ENCODE measurements at places on chromosomes 5 and 9. TPM values are rescaled to one million over a fixed set of nuclear protein-coding genes. Genes with fewer than 3 reads are reported as not detected.

The CDKN2B-AS1 gene
- polyA plus RNA-seq: not detected

The SLC46A2 gene
- 0.12 TPM for polyA plus RNA-seq

The ANKRD20A1 gene
- polyA plus RNA-seq: not detected

The FKTN gene
- polyA plus RNA-seq: 3.3 TPM

The HABP4 gene
- polyA plus RNA-seq: 36.6 TPM

The PAEP gene
- not detected for polyA plus RNA-seq

- no peak overlapping the region for H3K27ac ChIP-seq
- no peaks in the 10 kb centered on the region for H3K36me3 ChIP-seq
- no peak overlapping the region for H3K4me3 ChIP-seq
- H3K27me3 ChIP-seq: no peaks in the 10 kb centered on the region
- DNase-seq: no peak
These were observed 31.5 kb upstream of the ZFAND5 start for GRCh38 chr9:72396247-72397091.

DNA sequence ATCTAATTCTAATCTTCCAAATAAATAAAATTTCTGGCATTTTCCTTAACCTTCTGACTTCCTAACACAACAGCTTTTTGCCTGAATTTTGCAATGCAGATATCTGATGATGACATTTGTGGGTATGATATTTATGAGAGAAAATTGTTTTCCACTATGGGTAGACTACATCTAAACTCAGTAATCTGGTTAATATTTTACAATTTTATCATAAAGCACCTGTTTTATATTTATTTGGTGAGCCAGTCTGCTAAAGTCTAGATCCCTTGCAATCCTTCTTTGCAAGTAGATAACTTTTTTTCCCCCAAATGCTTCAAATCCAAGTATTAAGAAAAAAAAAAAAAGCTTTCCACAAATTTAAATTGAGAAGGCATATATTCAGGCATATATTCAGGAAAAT is 246.2 kb upstream of the DAB2 start:
- no peaks in the 10 kb centered on the region for H3K36me3 ChIP-seq
- H3K27me3 ChIP-seq: no peaks in the 10 kb centered on the region
- H3K4me1 ChIP-seq: no peaks in the 10 kb centered on the region
- DNase-seq: no peak
- no peak overlapping the region for H3K27ac ChIP-seq

DNA sequence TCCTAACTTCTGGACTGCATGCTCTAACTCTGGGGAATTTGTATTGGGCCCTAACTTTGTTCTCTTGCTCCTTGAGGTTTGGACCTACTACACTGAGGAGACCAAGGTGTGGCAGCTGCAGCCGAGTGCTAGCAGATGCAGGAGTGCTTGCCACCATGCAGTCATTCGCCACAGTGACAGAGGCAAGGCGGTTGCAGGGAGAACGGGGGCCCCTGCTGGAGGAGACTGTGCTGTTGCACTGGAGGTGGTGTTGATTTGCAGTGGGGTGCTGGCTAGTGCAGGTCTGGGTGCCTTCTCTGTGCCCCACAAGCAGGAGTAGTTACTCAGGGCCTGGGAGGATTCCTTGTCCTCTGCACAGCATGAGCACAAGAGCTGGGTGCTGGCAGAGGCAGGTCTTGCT is 22.4 kb upstream of the DIRAS2 start:
- H3K27me3 ChIP-seq: no peaks in the 10 kb centered on the region
- no peak for DNase-seq
- H3K4me3 ChIP-seq: no peak overlapping the region
- H3K4me1 ChIP-seq: no peaks in the 10 kb centered on the region

- no peak overlapping the region for H3K4me3 ChIP-seq
- H3K27ac ChIP-seq: no peak overlapping the region
- H3K4me1 ChIP-seq: no peaks in the 10 kb centered on the region
These were observed 22.9 kb upstream of the RALGPS1 start for GRCh38 chr9:126891676-126892075.

DNA sequence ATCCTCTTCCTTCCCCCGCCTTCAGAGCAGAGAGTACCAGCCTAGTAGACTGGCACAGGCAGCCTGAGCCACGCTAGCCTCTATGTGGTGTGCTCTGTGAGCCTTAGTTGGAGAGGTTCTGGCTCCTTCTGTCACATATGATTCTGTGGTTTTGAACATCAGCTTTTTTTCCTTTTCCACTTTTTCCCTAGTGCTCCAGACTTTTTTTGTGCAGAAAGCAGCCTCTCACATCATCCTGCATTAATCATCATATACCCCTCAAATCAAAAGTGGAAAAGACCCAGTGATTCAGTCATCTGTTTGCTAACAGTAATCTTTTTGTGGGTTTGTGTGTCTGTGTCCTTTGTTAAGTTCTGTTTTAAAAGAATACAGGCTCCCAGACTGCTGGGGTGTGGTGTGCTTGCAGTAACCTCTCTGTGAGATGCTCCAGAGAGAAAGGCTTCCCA is 663.9 kb upstream of the RGMB start:
- no peaks in the 10 kb centered on the region for H3K27me3 ChIP-seq
- H3K4me1 ChIP-seq: no peaks in the 10 kb centered on the region
- no peak overlapping the region for H3K27ac ChIP-seq
- no peaks in the 10 kb centered on the region for H3K36me3 ChIP-seq

DNA sequence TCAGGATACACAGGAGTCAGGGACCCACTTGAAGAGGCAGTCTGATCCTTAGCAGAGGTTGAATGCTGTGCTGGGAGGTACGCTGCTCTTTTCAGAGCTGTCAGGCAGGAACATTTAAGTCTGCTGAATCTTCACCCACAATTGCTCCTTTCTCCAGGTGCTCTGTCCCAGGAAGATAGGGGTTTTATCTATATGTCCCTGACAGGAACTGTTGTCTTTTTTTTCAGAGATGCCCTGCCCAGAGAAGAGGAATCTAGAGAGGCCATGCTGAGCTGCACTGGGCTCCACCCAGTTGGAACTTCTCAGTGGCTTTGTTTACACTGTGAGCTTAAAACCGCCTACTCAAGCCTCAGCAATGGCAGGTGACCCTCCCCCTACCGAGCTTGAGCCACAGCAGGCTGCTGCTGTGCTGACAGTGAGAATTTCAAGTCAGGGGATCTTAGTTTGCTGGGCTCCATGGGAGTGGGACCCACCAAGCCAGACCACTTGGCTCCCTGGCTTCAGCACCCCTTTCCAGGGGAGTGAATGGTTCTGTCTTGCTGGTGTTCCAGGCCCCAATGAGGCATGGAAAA is 169.0 kb downstream of the FBXL17 start:
- H3K4me1 ChIP-seq: no peaks in the 10 kb centered on the region
- no peaks in the 10 kb centered on the region for H3K27me3 ChIP-seq
- H3K36me3 ChIP-seq: no peaks in the 10 kb centered on the region
- no peak overlapping the region for H3K4me3 ChIP-seq
- no peak overlapping the region for H3K27ac ChIP-seq
- no peak for DNase-seq

GRCh38 chr9:89702401-89702800 is 97.6 kb downstream of the GADD45G start:
- no peak overlapping the region for H3K27ac ChIP-seq
- H3K27me3 ChIP-seq: no peaks in the 10 kb centered on the region
- H3K4me1 ChIP-seq: peaks cover 14% of the 10 kb centered on the region
- H3K4me3 ChIP-seq: no peak overlapping the region
- H3K36me3 ChIP-seq: no peaks in the 10 kb centered on the region

- no peak overlapping the region for H3K4me3 ChIP-seq
- H3K4me1 ChIP-seq: peaks cover 29% of the 10 kb centered on the region
- H3K36me3 ChIP-seq: peaks cover 5% of the 10 kb centered on the region
- no peak overlapping the region for H3K27ac ChIP-seq
- H3K27me3 ChIP-seq: no peaks in the 10 kb centered on the region
- DNase-seq: no peak
These were observed 31.7 kb downstream of the UGCG start for GRCh38 chr9:111928359-111928720.

DNA sequence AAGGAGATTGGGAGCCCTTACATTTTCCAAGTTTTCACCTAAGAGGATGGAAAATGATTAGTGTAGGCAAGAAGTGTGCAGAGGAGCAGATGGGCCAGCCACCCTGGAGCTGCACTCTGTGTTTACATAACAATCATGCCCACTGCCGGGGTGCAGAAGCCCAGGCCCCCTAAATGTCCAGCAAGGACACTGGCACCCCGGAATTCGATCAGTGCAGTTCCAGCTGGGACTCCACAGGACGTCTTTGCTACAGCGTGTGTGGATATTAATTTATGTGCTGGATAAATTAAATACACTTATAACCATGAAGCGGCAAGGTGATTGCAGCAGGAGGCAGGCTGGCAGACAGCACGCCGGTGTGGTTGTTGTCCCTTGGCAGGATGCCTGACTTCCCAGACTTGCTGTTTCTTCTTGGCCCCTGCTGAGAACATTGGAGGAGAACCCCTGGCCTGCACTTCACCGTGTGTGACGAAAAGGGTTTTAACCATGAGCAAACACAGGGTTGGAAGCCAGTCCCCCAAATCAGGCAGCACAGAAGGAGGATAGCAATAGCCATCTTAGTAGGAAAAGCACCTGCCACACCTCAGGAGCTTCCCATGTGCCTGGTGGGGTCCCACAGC is 73.7 kb downstream of the GADD45G start:
- DNase-seq: no peak
- H3K4me3 ChIP-seq: no peak overlapping the region
- no peaks in the 10 kb centered on the region for H3K36me3 ChIP-seq
- no peak overlapping the region for H3K27ac ChIP-seq
- no peaks in the 10 kb centered on the region for H3K4me1 ChIP-seq

DNA sequence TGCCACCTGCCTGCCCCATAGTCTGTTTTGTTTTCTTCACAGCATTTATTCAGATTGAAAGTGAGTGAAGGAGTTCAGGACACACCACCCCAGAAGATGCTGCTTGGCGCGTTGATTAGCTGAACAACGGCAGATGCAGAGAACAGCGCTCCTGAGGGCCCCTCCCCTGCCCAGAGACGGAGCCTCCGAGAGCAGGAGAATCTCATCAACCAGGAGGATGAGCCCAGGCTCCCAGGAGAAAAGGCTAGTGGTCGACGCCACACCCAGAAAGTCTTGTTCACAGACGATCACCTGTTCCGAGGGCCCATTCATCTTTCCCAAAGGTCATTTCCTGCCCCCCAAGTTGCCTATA is 180.4 kb upstream of the PPP1R26 start:
- no peak for DNase-seq
- H3K4me1 ChIP-seq: no peaks in the 10 kb centered on the region
- no peak overlapping the region for H3K4me3 ChIP-seq
- H3K27ac ChIP-seq: no peak overlapping the region

DNA sequence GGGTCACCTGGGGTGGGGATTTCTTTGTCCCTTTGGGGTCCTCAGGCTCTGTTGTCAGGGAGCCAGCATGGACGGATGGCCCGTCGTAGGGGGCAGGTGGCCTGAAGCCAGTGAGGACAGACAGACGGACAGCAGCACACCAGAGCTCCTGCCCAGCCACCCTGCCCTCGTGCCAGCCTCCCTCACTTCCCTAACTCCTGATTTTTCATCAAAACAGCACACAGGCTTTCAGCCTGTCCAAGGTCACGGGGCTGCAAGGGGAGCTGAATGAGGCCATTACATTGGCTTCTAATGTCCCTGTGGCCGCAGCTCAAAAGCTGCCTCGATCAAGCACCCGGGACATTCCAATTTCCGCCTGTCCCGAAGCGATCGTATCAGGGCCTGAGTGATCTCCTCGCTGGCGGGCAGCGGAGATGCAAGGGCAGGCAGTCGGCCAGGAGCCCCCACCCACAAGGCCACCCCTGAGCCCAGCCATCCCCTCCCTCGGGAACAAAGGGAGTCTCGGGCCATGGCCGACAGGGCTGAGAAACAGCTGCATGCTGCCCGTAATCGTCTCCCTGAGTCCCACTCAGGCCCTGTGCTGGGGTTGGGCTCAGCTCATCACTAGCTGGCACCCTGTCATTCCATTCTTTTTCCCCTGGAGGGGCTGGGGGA is 50.5 kb upstream of the RNU6ATAC start:
- H3K27me3 ChIP-seq: no peaks in the 10 kb centered on the region
- H3K27ac ChIP-seq: no peak overlapping the region
- no peaks in the 10 kb centered on the region for H3K4me1 ChIP-seq
- no peaks in the 10 kb centered on the region for H3K36me3 ChIP-seq

DNA sequence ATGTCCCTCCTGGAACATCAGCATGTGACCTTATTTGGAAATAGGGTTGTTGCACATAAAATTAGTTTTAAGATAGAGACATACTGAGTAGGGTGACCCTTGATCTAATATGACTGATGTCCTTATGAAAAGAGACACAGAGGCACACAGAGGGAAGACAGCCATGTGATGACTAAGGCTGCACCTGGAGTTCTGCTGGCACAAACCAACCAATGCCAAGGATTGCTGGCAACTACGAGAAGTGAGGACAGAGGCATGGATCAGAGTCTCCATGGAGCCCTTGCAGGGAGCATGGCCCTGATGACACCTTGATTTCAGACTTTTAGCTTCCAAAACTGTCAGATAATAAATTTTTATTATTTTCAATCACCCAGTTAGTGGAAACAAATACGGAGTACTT is 101.9 kb downstream of the FBXL7 start:
- no peaks in the 10 kb centered on the region for H3K36me3 ChIP-seq
- H3K4me1 ChIP-seq: no peaks in the 10 kb centered on the region
- no peaks in the 10 kb centered on the region for H3K27me3 ChIP-seq
- H3K4me3 ChIP-seq: no peak overlapping the region

GRCh38 chr5:18142831-18143230 is 508.6 kb downstream of the TAF11L14 start:
- H3K27ac ChIP-seq: no peak overlapping the region
- H3K36me3 ChIP-seq: no peaks in the 10 kb centered on the region
- no peak overlapping the region for H3K4me3 ChIP-seq
- H3K27me3 ChIP-seq: no peaks in the 10 kb centered on the region

DNA sequence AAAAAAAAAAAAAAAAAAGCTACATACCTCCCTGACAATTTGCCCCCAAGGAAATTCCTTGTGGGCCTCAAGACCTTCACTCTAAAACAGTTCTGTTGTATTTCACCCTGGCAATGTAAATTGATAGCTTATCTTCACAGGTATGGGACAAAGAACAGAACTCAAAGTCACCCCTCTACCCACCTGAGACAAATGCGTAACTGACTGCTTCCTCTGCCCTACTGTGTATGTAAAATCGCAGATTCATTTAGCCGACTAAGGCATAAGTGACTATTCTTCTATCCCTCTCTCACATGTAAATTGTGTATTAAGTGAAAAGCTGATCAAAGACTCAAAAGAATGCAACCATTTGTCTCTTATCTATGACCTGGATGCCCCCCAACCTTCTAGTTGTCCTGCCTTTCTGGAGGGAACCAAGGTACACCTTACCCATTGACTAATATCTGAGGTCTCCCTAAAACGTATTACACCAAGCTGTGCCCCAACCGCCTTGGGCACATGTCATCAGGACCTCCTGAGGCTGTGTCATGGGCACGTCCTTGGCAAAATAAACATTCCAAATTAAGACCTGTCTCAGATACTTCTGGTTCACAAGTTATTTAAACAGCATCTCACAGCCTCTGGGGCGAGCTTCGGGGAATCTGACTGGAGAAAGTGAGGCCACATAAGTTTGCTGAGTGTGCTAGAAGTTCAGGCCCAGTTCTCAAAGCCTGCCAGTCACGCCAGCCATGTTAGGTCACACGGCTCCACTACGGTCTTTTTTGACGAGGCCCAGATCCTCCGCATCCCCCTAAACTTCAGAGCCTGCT is 954 bp downstream of the TBCA start:
- peak overlapping the region; percentile 97 for H3K27ac ChIP-seq
- peak overlapping the region; percentile 72 for H3K4me3 ChIP-seq
- no peaks in the 10 kb centered on the region for H3K27me3 ChIP-seq

- no peaks in the 10 kb centered on the region for H3K4me1 ChIP-seq
- H3K27ac ChIP-seq: no peak overlapping the region
- no peaks in the 10 kb centered on the region for H3K27me3 ChIP-seq
- DNase-seq: no peak
- H3K4me3 ChIP-seq: no peak overlapping the region
These were observed 778 bp downstream of the FRRS1L start for GRCh38 chr9:109166171-109166770.

Measured in naive thymus-derived CD4-positive, alpha-beta T cell (primary cell).